ENCODE measurements at places on chromosomes 4 and X.

DNA sequence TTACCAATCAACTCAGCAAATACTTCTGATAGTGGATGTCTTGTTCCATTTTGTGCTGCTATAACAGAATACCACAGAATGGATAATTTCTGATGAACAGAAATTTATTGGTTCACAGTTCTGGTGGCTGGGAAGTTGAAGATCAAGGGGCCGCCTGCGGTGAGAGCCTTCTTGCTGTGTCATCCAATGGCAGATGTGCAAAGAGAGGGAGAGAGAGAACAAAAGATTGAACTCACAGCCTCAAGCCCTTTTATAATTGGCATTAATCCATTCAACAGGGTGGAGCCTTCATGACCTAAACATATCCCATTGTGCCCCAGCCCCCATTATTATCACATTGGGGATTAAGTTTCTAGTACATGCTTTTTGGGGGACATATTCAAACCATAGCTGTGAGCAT is 86.1 kb downstream of the ADGRG4 start:
- no peak for DNase-seq

GRCh38 chr4:187304133-187304532 is 580.5 kb upstream of the FAT1 start:
- DNase-seq: peak; percentile 20

- DNase-seq: no peak
These were observed 6.7 kb downstream of the SLC7A11 start for GRCh38 chr4:138235419-138235952.

DNA sequence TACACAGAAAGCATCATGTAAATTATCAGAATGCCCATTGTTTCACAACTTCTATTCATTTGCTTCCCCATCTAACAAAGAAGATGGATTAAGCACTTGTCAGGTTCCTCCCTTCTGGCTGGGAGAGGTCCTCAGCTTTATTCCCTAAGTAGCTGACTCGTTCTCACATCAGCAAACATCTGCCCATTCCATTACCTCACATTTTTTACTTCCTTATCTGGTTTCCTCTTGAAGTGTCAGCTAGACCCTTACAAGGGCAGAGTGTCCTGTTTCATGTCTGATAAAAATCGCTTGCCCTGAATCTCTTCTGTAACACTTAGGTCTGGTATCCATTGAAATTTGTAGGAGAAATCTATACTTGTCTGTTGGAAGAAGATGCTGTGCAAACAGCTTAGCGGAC is 34.7 kb downstream of the TMPRSS11A start:
- DNase-seq: no peak

DNA sequence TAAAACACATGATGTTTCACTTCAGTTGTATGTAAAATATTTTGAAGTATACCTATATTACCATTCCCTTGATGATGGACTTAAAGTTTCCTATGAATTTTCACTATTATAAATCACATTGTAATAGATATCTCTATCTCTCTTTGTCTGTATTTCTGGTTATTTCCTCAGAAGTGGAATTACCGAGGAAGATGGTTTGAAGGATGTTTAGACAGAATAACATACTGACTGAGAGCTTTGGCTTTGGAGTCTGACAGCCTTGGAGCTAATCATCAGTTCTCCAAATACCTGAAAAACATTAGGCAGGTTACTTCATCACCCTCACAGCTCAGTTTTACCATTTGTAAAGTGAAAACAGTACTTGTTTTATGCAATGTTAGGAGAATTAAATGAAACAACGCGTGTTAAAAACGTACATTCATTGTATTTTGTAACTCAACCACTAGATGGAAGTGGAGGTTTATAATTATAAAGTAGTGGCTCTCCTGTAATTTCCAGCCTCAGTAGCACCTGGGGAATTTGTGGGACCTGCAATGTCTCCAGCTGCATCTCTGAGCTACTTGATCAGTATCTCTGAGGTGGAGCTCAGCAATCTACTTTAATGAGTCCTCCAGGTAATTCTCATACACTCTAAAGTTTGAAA is 14.3 kb downstream of the JCHAIN start:
- peak; percentile 37 for DNase-seq

DNA sequence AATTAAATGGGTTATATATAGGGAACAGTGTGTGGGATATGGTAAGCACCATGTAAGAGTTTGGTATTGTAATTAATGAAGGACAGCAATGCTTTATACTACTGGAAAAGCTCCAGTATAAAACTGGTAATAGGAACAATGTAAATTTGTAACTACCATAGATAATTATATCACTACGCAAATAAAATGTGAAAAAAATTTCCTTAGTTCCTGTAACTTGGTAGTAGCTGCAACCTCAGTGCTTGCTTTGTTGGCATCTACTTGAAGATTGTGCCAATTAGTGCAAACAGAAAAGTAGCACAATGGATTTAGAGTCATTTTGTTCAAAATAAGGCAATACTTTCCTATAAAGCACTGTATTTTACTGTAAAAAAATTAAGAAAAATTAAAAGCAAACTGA is 34.4 kb upstream of the SH3RF1 start:
- DNase-seq: no peak

- DNase-seq: no peak
These were observed 141.3 kb downstream of the PALLD start for GRCh38 chr4:168637872-168638756.

GRCh38 chrX:148495176-148495575 is 5.2 kb upstream of the AFF2 start:
- no peak for DNase-seq

DNA sequence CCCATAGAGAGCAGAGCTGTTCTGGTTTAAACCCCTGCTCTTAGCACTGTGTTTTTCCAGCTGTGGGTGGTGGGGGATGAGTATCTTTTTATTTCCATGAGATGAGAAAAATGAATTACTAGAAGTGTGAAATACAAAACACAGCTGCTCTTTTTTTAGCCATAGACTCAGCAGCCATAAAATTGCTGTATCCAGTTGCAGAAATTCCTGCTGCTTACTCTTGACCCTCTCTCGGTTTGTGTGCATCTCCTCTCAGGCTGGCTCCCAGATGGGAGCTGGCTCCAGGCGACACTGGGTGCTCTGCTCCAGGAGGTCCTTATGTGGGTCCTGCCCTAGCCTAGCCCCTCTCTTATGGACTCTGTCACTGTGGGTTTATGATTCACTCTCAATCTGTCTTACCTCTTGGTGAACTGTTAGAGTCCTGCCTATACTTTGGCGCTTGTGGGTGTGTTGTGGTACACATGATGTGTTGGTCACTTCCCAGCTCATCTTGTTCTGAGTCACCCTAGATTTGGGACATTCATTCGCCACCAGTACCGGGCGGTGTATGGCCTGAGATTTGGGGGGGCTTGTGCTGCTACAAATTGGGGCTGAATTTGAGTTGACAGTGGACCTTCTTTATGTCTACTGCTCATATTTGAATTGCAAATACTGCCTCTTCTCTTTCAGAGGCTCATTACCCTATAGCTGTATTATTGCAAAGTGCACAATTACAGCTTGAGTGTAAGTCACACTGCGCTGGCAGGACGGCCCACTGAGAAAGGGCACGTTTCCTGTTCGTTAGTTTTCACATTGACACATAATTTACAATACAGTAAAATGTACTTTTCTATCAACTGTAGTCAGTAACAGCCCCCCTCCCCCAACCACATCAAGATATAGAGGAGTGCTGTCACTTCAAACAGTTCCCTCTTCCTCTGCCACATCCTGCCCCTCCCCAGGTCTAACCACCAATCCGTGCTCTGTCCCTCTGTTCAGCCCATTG is 46.9 kb upstream of the MSANTD1 start:
- DNase-seq: no peak
